ENCODE measurements at places on chromosomes 11 and 22.

GRCh38 chr22:27023591-27023990 is 366.2 kb downstream of the MIAT start:
- no peak for DNase-seq

GRCh38 chr11:87020764-87021365 is 16.9 kb upstream of the TMEM135 start:
- DNase-seq = no peak

- DNase-seq = no peak
These were observed 456.5 kb upstream of the ANO5 start for GRCh38 chr11:21736404-21736803.

GRCh38 chr11:36578458-36578857 is 10.7 kb downstream of the RAG1 start:
- no peak for DNase-seq

DNA sequence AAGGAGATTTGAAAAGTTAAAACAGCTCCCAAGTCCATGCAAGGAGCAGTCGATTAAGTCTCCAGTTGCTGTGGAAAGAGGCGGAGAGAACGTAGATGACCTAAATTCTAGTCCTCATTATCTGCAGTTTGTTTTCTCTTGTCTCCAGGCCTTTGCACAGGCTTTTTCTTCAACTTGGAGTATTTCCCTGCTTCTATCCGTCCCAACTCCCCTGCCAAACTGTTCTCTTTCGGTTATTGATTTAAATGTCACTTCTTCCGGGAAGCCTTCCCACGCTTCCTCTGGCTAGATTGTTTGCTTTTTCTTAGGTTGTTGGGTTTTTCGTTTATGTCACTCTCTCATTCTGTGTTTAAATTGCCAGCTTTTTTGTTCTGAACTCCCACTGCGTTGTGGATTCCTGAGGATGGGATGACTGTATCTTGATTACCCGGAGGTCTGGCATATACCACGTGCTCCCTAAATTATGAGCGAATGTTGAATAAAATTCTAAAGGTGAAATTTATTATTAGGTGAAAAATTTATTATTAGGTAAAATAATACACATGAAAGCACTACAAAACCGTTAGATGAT is 463 bp downstream of the TMEM126B start:
- DNase-seq = no peak

GRCh38 chr11:114929351-114930000 is 251.1 kb downstream of the NXPE2 start:
- DNase-seq = no peak

DNA sequence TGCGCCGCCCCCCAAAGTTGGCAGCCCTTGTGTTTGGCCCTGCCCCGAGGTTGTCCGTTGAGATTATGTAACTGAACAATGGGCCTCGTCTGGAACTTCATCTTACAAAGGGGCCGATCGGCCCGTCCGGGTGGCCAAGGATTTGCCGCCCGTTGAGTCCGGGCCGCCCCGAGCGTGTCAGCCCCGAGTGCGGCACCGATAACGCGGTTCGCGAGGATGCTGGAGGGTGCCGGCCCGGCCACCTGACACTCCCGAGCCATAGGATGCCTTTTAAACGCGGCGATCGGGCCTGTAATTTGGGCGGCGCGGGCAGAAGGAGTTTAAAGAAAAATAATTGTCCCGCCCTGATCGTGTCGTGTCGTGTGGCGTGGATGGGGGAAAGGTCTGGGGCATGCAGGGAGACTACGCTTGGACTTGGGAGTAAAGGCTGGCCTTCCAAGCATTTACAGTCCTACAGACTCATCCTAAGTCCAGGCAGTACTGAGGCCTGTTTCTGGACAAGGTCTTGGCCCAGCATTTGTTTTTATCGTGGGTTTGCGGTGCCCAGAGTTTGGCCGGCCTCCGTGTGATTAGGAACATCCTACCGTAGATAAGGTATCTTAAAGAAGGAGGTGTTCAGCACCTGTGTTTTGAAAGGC is 1.3 kb downstream of the WEE1 start:
- no peak for DNase-seq

Measured in NCI-H2171 treated with DMSO at 0.1 percent for 48 hours (cell line).